ENCODE measurements at places on chromosomes 7 and 10.
A peak's percentile ranks its signal among the peaks of the same experiment; 100 is the strongest.

DNA sequence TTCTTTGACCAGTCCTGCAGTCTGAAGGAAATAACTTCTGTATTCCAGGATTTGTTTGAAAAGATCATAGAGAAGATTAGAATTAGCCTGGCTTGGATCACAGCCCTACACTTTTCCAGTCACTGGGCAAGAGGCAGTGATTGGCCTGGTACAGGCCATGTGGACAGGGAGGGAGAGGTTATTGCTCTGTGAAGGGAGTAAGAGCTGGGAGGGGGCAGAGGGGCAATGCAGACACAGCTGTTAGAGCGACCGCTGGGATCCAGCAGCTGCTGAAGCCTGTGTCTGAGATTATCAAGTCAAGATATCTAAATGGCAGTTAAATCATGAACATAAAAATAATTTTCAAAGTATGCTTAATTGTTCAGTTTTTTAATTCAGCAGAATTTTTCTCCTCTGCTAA, 257.3 kb downstream of the SDK1 start:
- no peak for DNase-seq

- DNase-seq, result peak; percentile 14
Observed at GRCh38 chr7:66682350-66683093, 53.8 kb downstream of the KCTD7 start.

DNA sequence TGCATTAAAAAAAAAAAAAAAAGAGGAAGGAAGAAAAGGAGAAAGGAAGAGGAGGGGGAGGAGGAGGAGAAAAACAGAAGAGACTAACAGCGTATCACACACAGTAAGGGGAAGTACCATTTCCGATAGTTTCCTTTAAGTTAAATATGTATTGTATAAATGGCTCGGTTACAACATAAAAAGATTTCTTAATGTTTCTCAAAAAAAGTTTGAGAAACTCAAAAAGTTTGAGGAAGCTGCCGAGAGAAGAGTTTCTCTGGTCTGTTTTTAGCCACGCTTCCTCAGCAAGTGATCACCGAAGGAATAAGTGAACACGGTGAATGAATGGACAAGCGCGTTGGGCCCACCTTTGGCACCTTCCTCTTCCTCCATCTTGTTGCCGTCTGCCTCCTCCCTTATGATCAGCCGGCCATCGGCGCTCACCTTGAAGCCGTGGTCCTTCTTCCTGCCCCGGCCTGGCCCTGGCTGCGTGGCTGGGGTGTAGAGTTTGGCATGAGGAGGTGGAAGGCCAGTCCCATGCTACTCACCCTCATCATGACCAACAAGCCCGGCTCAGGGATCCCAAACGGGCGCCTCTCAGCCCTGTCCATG, 31.3 kb upstream of the FRAT2 start:
- no peak for DNase-seq

- DNase-seq, result no peak
Observed at GRCh38 chr7:85095366-85095765, 91.5 kb downstream of the SEMA3D start.

Measured in activated CD4-positive, alpha-beta T cell treated with anti-CD3 and anti-CD28 coated beads, Interleukin-2, amount 50 U/mL, for 16 hours (primary cell).